ENCODE measurements at places on chromosomes 5 and 9.

DNA sequence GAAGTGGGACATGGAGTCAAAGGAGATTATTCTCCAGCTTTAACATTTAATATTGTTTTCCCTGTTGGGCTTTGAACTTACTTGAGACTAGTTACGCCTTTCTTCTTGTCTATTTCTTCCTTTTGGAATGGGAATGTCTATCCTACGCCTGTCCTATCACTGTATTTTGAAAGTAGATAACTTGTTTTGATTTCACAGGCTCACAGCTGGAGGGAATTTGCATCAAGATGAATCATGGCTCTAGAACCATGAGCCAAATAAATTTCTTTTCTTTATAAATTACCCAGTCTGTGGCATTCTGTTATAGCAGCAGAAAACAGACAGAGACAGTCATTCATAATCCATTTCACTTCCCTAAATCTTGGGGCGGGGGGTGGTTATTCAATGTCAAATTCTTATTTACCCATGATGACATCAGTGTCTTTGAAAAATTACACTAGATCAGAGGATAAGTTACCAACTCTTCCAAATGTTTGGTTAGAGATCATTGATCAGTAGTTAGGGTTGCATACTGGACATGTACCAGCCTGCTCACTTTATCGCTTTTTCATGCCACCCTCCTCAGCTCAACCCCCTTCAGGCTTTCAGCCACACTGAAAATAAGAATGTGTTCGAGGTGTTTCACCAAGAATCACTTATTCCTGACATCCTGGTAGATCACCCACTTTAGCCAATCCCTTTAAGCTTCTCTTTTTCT lies 419.6 kb upstream of the PIK3R1 start:
- DNase-seq = no peak

DNA sequence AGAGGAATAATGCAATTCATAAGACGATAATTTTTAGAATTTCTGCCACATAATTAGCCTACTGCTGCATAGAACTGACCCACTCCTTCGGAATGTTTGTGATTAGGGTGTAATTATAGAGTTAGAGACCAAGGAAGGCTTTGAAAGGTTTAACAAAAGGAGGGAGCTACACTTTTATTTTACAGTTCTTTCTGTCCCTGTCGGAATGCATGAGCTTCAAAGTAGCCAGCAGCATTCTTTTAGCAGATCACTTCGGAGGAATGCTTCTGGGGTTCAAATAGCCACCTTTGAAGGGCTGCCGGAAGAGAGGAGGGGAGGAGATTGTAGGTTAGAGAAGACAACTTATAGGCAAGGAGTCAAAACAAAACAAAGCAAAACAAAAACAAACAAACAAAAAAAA lies 168.1 kb downstream of the GRIA1 start:
- DNase-seq = no peak

DNA sequence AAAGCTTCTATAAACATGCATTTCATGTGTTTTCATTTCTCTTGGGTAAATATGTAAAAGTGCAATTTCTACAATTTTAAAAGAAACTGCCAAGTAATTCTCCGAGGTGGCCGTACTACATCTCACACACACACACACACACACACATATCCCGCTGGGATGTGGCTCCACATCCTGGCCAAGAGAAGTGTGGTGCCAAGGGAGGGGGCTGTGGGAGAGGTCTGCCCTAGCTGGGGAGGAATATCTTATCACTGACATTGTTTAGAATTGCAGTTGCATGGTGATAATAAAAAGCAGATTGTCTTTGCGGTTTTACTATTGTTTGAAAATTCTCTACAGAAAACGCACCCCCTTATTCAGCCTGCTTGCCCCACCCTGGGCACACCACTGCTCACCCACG lies 558.4 kb downstream of the BNC2 start:
- no peak for DNase-seq

DNA sequence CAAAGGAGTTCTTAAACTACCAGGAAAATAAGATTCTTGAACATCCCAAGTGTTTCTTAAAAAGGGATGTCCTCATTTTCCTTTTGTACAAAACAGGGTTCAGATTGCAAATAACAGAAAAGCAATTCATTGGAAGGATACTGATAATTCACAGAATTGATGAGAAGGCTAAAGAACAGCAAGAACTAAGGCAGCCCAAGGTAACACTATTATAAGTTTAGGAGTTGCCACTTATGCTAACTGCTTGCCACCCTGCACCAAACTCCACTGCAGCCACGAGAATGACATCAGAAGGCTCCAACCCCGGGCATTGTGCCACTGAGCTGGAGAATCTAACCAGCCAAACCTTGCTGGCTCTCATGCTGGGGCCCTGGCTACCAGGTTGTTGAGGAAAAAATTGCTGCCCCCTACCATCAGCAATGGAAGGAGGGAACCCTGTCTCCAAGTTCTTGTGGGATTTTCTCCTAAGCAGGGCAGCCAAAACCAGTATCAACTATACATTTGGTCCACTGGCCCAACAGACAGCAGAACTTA lies 123.4 kb downstream of the ARL15 start:
- DNase-seq = no peak

DNA sequence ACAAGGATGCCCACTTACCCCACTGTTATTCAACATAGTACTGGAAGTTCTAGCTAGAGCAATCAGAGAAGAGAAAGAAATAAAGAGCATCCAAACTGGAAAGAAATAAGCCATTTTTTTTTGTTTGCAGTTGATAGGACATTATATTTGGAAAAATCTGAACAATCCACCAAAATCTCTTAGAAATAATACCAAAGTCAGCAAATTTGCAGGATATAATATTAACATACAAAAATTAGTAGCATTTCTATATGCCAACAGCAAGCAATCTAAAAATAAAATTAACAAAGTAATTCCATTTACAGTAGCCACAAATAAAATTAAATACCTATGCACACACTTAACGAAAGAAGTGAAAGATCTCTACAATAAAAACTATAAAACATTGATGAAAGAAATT lies 599.3 kb downstream of the CDH9 start:
- DNase-seq = no peak

DNA sequence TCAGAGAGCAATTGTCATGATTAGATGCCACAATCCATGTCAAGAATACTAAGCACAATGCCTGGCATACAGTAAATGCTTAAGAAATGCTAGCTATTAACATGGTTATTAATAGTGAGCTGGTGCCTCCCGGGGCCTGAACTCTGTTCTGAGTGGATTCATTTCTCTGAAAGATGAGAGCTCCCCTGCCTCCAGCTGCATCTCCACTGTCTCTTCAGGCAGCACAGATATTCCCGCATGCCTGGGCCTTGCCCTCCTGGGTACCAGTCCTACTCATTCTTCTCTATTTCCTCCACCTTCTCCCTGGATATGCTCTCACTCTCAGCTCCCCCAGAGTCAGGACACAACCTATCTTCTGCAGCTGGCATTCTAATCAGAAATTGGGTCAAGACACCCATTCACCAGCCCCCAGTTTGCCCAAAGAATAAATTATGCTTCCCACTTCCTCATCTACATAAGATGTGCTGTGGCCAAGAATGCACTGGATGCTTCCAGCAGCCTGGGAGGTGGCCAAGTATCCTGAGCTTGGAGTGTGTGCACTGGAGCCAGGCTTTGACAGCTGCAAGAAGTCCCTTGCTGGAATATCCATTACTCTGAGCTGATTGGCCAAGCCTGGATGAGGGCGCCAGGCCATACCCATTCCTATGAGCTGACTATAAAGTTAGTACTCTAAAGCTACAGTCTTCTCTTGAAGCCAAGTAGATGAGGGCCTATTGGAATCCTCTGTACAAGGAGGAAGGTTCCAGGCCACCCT lies 669.0 kb downstream of the ACTL7B start:
- DNase-seq = no peak

- no peak for DNase-seq
Measured at GRCh38 chr9:12794101-12794799, 19.4 kb downstream of the LURAP1L start.

DNA sequence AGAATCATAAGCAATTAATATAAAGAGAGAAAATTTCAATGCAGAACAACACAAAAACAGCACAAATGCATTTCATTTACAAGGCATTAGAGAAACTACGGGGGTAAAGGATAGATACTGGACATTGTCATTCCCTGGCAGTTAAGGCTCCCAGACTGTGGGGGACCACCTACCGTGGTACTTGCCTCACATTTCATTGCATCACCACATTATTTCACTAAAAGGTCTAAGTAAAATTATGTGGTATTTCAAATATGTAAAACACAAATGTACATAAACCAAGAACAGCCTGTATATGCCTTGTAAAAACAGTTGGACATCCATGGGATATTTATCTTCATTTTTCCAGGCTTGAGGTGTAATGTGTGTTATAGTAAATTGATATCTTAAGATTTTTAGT lies 571.2 kb upstream of the ZNF462 start:
- no peak for DNase-seq

DNA sequence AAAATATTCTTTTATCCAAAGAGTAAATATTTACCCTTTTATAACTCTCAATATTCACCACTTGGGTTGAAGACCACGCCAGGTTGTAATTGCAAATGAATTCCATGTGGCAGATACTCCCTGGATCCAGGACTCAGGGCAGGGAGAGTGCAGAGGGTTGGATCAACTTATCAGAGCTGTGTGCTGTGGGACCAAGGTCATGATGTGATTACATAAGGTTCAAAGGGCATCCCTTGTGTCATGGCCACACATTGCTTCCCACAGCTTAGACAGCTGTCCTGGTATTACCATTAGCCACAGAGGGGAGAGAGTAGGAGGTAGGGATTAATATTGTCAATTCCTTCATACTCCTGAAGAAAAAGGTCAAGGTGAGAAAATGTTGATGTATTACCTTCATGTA lies 133.9 kb downstream of the JAKMIP2 start:
- no peak for DNase-seq

GRCh38 chr5:160064995-160065614 lies 54.1 kb downstream of the PWWP2A start:
- DNase-seq = no peak

All from stimulated activated CD4-positive, alpha-beta T cell treated with anti-CD3 and anti-CD28 coated beads, Interleukin-1b, Interleukin-23, amount 100 ng/mL, for 1 hour (primary cell).